ENCODE measurements at places on chromosomes 2 and 18.

DNA sequence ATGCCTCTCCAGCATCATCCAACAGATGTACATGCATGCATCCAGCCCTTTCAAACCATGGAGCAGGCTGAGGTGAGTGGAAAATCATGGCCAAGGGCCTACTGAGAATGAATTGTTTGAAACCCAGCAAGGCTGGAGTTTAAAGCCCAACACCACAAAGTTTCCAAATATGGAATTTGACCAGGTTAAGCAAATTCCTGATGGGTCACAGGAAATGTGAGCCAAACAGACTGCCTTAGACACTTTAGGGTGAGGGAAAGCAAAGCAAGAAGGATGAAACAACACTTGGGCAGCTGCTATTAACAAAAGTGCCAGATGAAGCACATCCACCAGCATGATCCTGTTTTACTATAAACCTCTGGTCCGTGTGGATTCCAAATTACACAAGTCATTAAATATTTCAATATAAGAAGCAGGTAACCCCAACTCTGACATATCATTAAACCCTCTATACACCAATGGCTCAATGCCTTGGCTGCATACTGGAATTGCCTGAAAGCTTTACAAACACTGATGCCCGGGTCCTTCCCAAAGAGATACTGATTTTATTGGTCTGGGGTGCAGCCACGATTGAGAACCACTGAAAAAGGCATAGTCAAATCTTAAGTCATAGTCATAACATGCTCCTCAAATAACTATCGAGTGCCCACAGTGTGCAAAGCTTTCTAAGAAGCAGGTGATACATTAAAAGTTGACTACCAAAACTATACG is 9.1 kb downstream of the KLF7 start:
- no peak for DNase-seq

- DNase-seq: no peak
These were observed 31.0 kb downstream of the TGFA start for GRCh38 chr2:70522627-70523026.

DNA sequence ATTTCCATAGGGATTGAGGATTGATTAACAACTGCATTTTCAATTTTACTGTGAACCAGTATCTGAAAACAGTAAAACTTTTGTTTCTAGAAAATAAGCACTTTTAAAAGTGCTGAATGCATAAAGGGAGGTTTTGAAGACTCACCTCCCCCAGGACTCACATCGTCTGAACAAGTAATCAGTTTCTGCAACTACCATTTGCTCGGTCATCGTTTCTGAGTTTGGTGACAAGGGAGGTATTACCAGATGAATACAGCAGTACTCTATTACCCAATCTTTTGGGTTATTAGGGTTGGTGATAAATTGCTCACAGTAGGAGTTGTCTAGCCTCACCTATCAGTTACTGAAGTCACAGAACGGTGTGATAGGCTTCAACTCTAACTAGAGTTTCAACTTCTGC is 234.5 kb upstream of the FN1 start:
- DNase-seq: no peak

- DNase-seq: peak; percentile 73
These were observed 118.9 kb upstream of the ARL5A start for GRCh38 chr2:151946899-151947812.

GRCh38 chr18:11289248-11289647 is 139.9 kb upstream of the PIEZO2 start:
- no peak for DNase-seq

DNA sequence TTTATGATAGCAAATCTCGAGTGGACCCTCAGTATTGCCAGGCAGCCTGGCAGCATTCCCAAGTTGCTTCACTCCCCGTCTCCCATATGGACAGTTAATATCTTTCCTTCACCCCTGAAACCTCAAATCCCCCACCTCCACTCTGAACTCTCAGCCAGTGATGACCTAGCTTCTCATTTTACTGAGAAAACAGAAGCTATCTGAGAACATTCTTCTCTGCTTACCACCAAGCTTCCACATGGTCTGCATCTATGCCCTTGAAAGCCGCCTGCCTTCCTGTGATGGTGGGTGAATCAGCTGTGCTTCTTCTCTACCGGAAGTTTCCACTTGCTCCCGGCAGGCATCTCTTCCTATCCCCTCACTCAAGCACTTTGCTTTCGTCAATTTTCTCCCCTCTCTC is 529.2 kb downstream of the EPHA4 start:
- DNase-seq: no peak

GRCh38 chr2:29659178-29659577 is 262.2 kb downstream of the ALK start:
- DNase-seq: no peak

DNA sequence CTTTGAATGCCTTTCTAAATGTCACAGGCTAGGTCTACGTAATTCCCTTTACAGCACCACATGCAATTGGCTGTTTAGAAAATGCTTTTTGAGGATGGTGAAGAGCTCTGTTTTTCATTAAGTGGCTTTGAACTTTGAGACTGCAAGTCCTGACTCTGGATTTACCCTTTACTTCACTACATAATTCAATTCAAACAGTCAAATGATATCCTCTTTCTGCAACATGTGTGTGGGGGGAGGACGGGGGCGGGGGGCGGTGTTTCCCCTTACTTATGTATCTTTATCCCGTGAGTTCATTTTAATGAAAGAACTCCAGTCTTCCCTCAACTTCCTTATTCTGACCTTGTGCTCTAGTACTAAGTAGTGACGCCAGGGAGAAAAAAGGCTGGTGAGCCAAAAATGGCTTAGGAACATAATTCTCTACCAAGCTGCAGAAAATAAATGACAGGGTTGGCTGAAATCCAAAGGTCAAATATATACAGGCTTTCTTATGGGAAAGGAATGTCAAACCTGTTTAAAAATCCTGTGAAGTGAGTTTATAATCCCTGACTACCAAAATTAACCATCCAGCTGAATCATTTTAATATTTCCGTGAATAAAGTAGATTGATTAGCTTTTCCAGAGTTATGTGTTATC is 119.6 kb downstream of the SLC8A1 start:
- DNase-seq: peak; percentile 62

GRCh38 chr2:161100211-161100895 is 59.9 kb upstream of the TANK start:
- DNase-seq: no peak

GRCh38 chr2:75002007-75002406 is 43.6 kb downstream of the POLE4 start:
- no peak for DNase-seq

GRCh38 chr2:95379371-95379831 is 23.1 kb upstream of the FAHD2A start:
- DNase-seq: no peak

DNA sequence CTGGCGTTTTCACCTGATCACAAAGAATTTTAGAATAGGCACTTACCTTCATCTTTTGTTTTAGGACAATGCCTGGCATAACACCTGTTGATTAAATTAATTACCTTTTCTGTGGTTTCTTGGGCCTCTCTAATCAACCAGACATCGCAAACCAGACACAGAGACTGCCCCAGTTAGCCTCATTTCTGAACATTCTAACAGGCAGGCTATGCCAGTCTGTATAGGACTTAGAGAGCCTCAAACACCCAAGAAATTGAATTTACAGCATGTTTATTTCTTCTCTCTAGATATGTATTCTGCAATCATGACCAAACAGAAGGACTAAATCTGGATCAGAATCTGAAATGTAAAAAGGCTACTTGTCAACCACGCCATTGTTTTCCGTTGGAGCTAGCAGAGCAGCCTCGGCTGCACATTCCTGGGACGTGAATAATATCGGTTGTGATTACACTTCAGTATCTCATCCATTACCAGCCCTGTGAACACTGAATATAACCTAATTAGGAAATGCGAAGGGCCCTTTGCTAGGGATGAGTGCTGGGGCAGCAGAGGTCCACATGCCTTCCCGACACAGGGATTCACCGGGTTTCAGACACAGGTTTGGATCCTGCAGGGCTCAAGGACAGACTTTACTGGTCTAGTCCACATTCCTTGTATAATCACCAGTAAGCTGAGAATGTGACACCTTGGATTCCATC is 17.5 kb upstream of the CDC42EP3 start:
- no peak for DNase-seq

DNA sequence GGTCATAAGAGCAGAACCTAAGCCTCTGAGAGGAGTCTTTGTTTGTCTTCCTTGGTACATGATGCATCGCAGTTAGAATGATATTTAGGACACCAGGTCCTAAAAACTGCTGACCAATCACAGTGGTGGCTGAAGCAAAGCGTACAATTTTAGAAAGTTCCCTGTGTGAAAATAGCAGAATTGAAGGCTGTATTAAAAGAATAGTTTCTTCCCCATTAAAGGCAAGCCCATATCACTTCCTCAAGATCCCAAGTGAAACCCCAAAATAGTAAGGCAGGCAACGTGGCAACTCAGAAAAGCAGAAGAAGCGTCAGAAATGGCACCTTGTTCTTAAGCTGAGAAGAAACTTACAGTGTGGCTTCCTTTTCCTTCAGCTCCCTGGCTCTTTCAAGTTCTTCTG is 154.8 kb upstream of the PGAP1 start:
- DNase-seq: no peak

- no peak for DNase-seq
These were observed 139.8 kb downstream of the ZFP36L2 start for GRCh38 chr2:43086451-43087221.

DNA sequence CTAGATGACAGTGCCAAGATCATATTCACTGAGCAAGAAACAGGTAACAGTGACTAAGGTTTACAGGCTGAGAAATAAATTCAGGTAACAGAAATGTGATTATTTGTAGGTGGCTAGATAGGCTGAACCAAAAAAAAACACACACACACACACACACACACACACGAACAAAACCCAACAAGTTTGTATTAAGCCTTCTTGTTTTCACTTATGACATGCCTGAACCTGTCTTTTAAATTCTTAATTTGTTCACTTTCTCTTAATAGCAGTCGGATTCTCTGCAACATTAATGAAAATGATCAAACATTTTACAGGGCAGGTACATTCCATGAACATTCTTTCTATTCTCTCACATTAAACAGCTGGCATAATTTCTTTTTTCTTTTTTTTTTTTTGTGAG is 18.8 kb upstream of the KIDINS220 start:
- DNase-seq: no peak

DNA sequence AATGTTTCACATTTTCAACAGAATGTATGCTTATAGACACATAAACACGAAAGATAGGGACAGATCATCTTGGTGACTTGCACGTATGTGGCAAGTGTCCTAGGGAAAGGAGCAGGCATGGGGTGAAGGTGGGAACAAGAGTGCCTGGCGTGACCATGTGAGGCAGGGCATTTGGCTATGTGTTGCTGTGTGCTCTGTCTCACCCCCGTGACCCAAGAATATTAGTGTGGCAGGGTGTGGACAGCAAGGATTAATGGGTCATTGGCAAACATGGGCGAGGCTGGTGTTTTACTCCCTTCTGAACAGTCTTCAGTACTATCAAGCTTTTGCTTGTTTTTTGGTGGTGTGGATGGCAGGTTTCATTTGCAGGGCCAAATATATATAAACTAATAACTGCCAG is 1.3 kb upstream of the VWA3B start:
- no peak for DNase-seq

DNA sequence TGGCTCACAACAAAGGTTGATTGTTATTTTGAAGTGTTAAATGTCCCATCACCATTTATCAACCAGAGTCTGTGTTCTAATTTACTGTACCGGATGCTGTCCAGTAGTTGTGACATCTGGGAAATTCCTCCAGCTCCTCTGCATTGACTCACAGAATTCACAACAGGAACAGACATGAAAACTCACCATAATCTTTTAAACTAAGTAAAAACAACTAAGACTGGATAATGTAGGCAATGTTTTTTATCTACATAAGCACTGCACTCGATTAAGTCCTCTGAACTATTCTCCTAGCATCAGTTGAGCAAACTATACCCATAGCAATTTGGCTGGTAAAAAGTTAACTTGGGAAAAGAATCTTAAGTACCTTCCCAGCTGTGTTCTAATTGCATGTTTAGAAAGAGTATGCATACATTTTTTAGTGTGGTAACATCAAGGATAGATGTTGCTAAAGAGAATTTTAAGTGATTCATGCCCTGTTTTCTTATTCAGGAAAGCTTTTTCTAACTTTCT is 42.9 kb upstream of the MYO1B start:
- DNase-seq: no peak

DNA sequence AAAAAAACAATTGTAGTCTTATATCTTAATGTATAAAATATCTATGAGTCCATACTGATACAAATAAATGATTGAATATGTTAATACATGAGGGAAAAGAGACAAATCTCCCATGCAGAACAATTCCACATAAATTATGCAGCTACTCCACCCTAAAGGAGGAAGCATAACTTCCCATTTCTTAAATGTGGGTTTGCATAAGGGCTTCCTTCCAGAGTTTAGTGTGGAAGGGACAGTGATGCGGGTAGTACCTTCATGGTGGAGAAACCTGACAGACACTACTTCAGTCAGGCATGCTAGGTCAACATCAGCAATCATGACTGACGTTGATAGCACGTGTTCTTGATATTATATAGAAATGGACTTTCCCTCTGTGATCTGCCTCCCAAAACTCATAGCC is 146.9 kb upstream of the STON1 start:
- DNase-seq: no peak

- DNase-seq: no peak
These were observed 1.5 kb downstream of the SEMA4F start for GRCh38 chr2:74655579-74655978.

GRCh38 chr18:73563345-73563744 is 584.3 kb downstream of the FBXO15 start:
- DNase-seq: no peak

GRCh38 chr18:41966943-41967342 is 11.9 kb downstream of the PIK3C3 start:
- DNase-seq: no peak
